ENCODE measurements at places on chromosomes 1 and 21. TPM values are rescaled to one million over a fixed set of nuclear protein-coding genes. Genes with fewer than 3 reads are reported as not detected.

The MXRA8 gene
- 155 TPM for polyA plus RNA-seq

The GBP3 gene
- polyA plus RNA-seq: 12.2 TPM

The KRTAP10-7 gene
- polyA plus RNA-seq: not detected

The AVPR1B gene
- not detected for polyA plus RNA-seq

The CORT gene
- 1.4 TPM for polyA plus RNA-seq

The GSTM2 gene
- 236 TPM for polyA plus RNA-seq

The EPHA2 gene
- 14.0 TPM for polyA plus RNA-seq

The SLC35F3 gene
- polyA plus RNA-seq: 1.9 TPM

The ATP1A2 gene
- 13.6 TPM for polyA plus RNA-seq

The PCAT6 gene
- 2.5 TPM for polyA plus RNA-seq

The S100A8 gene
- 22.1 TPM for polyA plus RNA-seq

The C1QB gene
- 18.9 TPM for polyA plus RNA-seq

The MROH9 gene
- polyA plus RNA-seq: 1.2 TPM

The RIMKLA gene
- 0.44 TPM for polyA plus RNA-seq

The KHDC4 gene
- polyA plus RNA-seq: 72.8 TPM

The MFAP2 gene
- polyA plus RNA-seq: 418 TPM

GRCh38 chr1:33099290-33100118 lies 18.6 kb downstream of the AZIN2 start:
- DNase-seq: no peak

- no peak for DNase-seq
These were observed 122.1 kb upstream of the RGS1 start for GRCh38 chr1:192453360-192453992.

- DNase-seq: no peak
These were observed 574.9 kb downstream of the PTPRU start for GRCh38 chr1:29811247-29811646.

DNA sequence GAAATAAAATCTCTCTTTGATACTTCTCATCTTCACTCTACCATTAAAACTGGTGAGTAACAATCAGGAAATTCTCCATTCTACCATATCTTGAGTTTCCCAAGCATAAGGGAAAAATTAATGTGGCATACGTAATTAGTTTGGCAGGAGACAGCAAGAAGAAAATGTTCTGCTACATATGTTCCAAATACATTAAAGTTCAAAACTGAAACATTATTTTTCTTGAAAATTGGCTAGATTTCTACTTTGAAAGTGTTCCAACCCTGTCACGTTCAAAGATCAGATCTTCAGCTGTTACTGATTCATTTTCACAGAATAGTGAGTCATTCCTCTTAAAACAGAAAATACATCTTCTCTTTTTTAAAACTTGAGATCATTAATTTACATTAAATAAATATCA lies 48.5 kb downstream of the PIGK start:
- DNase-seq: peak; percentile 73

DNA sequence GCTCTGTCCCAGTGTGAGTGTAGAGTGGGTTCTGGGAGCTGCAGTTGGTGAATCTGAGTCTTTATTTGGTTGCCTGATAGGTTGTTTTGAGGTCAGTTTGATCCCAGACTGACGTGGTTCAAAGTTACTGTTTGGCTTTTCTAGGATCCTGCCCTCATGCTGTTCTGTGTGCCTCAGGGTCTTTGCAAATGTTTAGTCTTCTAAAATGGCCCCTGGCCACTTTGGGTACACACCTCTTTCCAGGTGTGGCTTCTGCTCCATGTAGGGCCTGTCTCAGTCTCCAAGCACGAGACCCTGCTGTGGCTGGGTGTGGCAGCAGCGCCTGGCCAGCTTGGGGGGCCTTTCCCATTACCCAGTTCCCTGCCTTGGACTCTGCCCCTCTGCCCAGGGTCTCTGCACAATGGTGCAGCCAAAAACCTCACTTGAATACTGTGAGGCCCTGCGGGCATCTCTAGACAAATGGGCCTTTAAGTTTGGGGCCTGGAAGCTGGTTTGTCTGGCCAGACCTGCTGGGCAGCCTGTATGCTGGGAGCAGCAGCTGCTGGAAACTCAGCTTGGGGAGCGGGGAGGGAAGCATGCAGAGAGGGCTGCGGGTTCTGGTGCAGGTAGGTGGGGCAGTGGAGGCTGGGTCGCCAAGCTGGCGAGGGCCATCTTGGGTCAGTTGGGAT lies 5.6 kb downstream of the PTPRF start:
- no peak for DNase-seq

DNA sequence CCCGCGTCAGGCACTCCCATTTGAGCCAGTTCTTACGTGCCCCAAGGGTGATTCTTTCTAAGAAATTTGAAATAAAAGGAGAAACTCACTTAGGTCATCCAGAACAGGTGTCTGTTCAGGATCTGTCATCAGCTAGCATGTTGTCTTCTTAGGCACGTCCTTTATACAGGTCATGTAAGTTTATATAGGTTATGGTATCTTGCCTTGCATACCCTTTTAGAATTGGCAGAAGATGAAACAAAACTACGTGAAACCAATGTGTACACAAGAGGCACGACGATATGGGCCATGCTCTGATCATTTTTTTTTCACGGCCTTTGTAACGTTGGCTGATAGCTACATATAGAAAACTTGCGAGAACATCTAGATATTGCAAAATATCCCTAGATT lies 579 bp upstream of the GTF2B start:
- peak; percentile 32 for DNase-seq

GRCh38 chr1:213122514-213122929 lies 71.5 kb downstream of the RPS6KC1 start:
- peak; percentile 10 for DNase-seq

- peak; percentile 27 for DNase-seq
These were observed 21.2 kb upstream of the PRKACB start for GRCh38 chr1:84122780-84123382.

- DNase-seq: peak; percentile 67
These were observed 179.4 kb downstream of the SLC45A1 start for GRCh38 chr1:8497210-8497819.

- DNase-seq: no peak
These were observed 53.3 kb downstream of the EIF4G3 start for GRCh38 chr1:21123287-21123948.

DNA sequence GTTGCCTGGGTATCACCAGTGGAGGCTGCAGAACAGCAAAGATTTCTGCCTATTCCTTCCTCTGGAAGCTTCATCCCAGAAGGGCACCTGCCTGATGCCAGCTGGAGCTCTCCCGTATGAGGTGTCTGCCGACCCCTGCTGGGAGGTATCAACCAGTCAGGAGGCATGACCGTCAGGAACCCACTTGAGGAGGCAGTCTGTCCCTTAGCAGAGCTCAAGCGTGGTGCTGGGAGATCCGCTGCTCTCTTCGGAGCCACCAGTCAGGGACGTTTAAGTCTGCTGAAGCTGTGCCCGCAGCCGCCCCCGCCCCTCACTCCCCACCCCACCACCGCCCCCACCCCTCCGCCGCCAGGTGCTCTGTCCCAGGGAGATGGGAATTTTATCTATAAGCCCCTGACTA lies 23.1 kb upstream of the HFM1 start:
- DNase-seq: no peak

GRCh38 chr1:84946631-84947030 lies 50.3 kb downstream of the MCOLN2 start:
- DNase-seq: no peak

DNA sequence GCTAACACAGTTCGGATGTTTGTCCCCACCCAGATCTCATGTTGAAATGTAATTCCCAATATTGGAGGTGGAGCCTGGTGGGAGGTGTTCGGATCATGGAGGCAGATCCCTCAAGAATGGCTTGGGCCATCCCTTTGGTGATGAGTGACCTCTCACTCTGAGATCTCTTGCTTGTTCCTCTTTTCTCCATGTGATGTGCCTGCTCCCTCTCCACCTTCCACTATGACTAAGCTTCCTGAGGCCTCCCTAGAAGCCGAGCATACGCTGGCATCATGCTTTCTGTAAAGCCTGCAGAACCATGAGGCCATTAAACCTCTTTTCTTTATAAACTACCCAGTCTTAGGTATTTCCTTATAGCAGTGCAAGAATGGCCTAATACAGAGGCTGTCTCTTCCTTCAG lies 8.1 kb upstream of the PLA2G5 start:
- DNase-seq: no peak

- no peak for DNase-seq
These were observed 72.3 kb upstream of the ZP4 start for GRCh38 chr1:237962985-237963384.

GRCh38 chr21:45669382-45669781 lies 25.9 kb downstream of the PCBP3 start:
- no peak for DNase-seq

- DNase-seq: no peak
These were observed 28.9 kb downstream of the UCHL5 start for GRCh38 chr1:193030280-193030679.

GRCh38 chr1:210366767-210367166 lies 38.1 kb downstream of the HHAT start:
- DNase-seq: no peak

GRCh38 chr21:36698385-36698980 lies 432 bp upstream of the SIM2 start:
- DNase-seq: no peak

DNA sequence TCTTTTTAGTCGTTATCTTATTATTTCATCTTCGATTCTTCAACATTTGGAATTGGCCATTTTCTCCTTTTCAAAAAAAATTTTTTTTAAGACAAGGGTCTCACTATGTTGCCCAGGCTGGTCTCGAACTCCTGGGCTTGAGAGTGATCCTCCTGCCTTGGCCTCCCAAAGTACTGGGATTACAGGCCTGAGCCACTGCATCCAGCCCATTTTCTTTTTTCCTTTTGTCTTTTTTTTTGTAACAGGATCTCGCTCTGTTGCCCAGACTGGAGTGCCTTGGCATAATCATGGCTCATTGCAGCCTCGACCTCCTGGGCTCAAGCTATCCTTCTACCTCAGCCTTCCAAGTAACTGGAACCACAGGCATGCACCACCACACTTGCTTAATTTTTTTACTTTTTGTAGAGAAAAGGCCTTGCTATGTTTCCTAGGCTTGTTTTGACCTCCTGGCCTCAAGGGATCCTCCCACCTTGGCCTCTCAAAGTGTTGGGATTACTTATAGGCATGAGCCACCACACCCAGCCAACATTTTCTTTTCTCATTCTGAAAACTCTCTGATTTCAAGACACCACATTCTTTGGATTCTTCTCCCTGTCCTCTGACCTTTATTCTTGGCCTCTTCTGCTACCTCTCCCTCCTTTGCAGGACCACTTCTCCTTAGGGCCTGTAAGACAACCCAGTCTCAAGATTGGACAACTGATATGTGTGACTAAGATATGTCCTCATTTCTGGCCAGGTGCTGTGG lies 6.0 kb upstream of the MAP1LC3C start:
- no peak for DNase-seq

- no peak for DNase-seq
These were observed at the start of gene TNFRSF1B for GRCh38 chr1:12166834-12167492. Gene TNFRSF1B (plus strand): TSS chr1:12166991. CDS start chr1:12167092, 101 bp downstream.

GRCh38 chr1:93021539-93022134 lies 57.4 kb upstream of the MTF2 start:
- DNase-seq: no peak

- DNase-seq: no peak
These were observed 6.0 kb downstream of the CYB561D1 start for GRCh38 chr1:109499661-109500536.

DNA sequence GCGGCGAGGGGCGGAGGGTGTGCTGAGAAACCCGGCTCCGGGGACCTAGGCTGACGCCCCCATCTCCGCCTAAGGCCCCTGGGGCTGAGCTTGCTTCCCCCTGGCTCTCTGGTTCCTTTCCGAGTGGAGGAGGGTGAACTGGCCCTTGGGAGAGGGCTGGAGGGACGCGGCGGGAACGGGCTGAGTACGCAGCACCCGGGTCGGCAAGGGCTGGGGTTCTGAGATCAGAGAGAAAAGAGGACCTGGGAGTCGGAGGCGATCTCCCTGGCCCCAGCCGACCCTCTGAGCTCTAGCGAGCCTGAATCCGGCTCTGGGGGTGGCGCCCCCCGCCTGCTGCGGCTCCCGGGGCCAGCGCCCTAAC lies 270.8 kb downstream of the FOXD2 start:
- DNase-seq: no peak

- no peak for DNase-seq
These were observed 11.1 kb upstream of the MEF2D start for GRCh38 chr1:156511644-156512043.

DNA sequence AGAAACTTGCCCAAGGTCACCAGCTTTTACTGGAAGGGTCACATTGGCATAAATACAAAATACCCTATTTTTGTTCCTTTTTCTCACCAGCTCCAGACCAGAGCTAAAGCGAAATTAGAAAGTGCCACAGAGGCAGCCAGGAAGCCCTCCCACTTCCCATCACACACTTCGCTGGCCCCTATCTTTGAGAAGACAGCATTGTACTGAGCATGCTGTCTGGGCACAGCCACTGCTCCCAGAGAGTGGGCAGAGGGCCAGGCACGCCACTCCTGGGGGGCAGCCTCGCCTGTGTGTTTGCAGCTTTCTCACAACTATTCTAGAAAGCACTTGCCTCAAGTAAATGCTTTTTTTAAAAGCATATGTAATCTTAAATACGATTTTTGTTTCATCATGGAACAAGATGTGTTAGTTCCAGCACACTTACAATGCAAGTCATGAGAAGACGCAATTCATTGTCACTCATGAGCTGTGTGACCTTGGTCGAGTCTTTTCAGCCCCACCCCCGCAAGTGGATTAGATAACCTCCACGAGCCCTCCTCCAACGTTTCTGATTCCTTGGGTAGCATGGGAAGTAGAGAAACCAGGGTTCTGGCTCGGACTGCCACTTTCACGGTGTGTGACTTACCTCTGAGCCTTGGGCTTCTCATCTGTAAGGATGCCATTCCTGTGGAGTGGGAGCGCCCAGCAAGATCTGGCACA lies 25.7 kb upstream of the EPHA8 start:
- DNase-seq: no peak

GRCh38 chr1:15943328-15943991 lies 32.4 kb downstream of the ZBTB17 start:
- DNase-seq: no peak

DNA sequence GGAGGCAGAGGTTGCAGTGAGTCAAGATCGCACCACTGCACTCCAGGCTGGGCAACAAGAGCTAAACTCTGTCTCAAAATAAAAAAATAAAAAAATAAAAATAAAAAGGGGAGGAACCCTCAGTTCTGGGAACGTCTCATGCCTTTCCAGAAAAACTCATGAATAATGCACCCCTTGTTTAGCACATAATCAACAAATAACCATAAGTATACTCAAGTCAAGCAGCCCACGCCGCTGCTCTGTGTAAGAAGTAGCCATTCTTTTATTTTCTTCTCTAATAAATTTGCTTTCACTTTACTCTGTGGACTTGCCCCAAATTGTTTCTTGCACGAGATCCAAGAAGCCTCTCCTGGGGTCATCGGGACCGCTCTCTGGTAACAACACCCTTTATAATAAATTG lies 14.5 kb upstream of the ACTA1 start:
- DNase-seq: no peak
